Left lung (tissue), 14 donors: ENCODE measurements at places on chromosomes 12 and 14. TPM values are rescaled to one million over a fixed set of nuclear protein-coding genes. Genes with fewer than 3 reads are reported as not detected.

The LRRC43 gene
- polyA plus RNA-seq, result 1.3 TPM

GRCh38 chr12:71638499-71638898 lies 25.1 kb downstream of the ZFC3H1 start:
- DNase-seq, result no peak

DNA sequence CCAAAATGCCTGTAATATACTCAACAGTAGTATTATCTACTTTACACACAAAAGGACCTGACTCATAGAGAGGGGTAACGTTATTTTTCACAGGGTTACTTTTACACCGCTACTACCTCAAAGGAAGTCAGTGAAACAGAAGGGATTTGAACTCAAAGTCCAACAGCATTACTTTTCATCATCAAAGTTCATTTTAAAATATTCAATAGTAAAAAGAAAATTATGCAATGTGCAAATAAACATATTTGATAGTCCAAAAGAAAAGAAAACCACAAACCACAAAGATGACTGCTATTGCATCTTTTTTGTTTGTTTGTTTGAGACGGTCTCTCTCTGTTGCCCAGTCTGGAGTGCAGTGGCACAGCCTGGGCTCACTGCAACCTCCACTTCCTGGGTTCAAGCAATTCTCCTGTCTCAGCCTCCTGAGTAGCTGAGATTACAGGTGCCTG lies 15.5 kb downstream of the KIF21A start:
- DNase-seq, result no peak

DNA sequence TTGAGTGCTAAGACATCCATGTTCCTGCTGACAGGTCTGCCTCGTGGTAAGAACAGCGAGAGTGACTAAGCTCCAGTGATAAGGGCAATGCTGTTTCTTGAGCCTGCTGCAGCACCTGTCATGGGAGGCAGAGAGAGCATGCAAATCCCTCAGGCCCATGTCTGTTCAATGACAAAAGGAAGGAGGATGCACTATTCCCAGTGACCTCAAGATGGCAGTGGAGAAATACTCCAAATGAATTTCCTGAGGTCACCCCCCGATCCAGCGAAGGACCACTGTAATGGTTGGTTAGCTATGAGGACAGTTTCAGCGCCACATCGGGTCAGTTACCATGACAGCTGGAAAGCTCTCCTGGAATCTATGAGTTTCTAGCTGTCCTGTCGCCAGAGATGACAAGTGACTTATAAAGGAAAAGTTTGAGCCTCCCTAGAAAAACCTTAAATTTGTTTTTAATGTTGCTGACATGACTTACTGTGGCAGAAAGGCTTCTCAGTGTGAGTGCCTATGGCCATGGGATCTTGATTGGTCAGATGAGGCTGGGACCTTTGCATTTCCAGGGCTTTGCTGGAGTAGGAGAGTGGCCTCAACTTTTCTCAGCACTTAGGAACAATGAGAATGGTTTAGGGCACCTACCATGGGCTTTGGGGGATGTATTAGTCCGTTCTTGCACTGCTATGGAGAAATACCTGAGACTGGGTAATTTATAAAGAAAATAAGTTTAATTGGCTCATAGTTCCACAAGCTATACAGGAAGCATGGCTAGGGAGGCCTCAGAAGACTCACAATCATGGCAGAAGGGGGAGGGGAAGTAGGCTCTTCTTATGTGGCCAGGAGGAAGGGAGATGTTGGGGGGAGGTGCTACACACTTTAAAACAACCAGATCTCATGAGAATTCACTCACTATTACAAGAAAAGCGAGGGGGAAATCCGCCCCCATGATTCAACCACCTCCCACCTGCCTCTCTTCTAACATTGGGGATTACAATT lies 88.0 kb upstream of the TMEM260 start:
- peak; percentile 44 for DNase-seq

DNA sequence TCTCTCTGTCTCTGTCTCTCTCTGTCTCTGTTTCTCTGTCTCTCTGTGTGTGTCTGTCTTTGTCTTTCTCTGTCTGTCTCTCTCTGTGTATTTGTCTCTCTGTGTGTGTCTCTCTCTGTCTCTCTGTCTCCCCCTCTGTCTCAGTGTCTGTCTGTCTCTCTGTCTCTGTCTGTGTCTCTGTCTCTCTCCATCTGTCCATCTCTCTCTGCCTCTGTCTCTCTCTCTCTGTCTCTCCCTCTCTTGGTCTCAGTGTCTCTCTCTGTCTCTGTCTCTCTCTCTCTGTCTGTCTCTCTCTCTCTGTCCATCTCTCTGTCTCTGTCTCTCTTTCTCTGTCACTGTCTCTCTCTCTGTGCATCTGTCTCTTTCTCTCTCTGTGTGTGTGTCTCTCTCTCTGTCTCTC lies 143.8 kb upstream of the GARIN2 start:
- no peak for DNase-seq

DNA sequence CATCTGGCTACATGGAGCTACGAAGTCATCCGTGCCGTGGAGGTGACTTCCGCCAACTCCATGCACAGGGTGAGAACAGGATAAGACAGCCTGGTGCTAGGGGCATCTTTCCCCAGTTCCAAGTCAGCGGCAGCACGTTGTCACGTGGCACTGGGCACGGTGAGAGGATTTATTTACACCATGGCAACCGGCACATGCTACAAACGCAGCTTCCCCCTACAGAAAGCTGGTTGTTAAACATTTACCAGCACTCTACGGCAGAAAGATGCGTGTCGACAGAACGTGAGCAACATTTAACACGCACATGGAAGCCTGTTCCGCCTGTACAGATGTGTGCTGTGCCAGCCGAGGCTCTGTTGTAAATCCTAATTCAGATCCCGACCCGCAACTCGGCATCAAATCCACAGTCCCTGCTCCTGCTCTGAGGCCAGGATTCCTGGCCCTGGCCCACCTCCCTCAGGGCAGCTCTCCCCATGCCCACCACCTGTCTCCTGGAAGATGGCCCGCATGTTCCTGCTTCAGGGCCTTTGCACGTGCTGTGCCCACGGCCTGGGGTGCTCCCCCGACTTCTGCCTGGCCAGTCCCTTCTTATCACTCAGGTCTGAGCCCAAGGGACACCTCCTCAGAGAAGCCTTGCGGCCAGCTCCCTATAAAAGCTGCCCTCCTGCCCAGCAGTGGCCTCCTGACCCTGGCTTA lies 114.1 kb downstream of the RFLNA start:
- DNase-seq, result no peak

The NANOG gene
- 0.10 TPM for polyA plus RNA-seq

- no peak for DNase-seq
Observed at GRCh38 chr12:28223025-28223554, 32.8 kb downstream of the CCDC91 start.

The GLS2 gene
- 3.4 TPM for polyA plus RNA-seq

GRCh38 chr12:95859344-95859816 lies 628 bp downstream of the SNRPF start:
- DNase-seq, result no peak

DNA sequence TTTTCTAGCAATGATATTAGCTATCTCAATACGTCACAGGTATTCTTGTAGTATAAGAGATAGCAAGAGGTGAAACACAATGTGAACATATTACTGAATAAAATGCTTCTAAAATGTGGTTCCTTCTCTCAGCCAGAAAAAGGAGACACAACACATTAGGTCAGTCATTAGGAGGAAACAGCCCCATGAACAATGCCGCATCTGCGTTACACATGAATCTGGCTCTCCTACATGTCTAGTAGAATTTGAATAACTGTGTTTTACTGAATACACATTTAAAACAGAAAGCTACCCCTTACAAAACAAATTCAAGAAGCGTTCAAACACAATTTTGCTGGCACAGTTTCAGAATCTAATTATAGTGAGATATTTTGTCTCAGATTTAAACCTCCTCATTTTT lies 51.6 kb downstream of the EFCAB11 start:
- no peak for DNase-seq

The DLK1 gene
- 1.6 TPM for polyA plus RNA-seq

- DNase-seq, result no peak
Observed at GRCh38 chr12:4089121-4089606, 184.4 kb upstream of the CCND2 start.

DNA sequence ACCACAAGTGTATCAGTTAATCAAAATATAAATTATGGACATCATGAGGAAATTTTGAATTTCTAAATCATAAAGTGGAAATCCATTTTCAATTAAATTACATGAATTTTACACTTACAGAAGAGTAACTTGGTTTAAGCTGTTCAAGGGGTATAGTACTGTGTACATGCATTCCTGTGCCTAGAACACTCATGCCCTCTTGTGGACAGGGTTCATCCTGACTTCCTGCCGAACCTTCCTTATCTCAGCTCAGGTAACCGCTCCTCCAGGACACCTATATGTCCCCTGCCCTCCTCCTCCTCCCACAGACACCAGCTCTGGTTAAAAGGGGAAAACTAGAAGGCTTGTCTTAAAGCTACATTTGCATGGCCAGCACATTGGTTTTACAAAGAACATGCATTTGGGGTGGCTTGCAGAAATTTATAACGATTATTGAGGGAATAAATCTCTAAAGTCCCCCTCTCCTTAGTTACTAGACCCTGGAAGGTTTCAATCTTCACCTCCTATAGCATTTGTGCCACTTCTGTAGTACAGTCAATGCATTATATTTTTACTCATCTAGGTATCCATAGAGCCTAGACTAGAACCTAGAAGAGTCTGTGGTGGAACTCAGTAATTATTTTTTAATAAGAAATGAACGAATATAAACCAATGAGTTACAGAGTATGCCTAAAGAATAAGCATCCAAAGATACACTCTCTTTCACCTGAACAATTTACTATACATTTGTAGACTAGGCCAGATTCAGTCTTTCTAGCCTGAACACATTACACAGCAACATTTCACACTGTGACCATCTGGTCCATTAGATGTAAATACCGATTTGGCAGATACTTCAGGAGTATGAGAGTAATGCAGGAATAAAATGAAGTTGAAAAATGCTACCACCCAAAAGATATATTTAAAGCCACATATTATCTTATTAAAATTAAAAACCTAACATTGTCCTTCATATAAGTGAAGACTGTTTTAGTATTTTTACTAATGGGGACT lies 345.6 kb downstream of the PAWR start:
- DNase-seq, result no peak

DNA sequence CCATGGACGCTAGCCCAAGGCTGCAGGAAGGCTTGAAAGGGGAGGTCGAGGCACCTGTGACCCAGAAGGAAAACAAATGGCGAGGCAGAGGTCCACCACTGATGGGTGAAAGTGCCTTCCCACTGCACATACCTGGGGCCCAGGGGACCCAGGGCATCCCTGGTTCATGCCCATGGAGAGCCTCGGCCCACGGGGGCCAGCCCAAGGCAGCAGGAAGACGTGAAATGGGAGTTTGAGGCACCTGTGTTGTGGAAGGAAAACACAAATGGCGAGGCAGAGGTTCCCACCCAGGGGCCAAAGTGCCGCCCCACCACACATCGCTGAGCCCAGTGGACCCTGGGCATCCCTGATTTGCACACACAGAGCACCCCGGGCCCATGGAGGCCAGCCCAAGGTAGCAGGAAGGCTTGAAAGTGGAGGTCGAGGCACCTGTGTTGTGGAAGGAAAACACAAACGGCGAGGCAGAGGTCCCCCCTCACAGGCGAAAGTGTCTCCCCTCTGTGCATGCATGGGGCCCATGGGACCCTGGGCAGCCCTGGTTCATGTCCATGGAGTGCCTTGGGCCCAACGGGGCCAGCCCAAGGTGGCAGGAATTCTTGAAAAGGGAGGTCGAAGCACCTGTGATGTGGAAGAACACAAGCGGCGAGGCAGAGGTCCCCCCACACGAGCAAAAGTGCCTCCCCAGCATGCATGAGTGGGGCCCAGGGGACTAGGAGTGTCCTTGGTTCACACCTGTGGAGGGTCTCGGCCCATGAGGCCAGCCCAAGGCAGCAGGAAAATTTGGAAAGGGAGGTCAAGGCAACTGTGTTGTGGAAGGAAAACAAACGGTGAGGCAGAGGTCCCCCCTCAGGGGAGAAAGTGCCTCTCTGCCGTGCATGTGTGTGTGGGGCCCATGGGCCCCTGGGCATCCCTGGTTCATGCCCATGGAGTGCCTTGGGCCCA lies 383.3 kb downstream of the ALG10 start:
- peak; percentile 13 for DNase-seq
